ENCODE measurements at places on chromosomes 3 and 15.

DNA sequence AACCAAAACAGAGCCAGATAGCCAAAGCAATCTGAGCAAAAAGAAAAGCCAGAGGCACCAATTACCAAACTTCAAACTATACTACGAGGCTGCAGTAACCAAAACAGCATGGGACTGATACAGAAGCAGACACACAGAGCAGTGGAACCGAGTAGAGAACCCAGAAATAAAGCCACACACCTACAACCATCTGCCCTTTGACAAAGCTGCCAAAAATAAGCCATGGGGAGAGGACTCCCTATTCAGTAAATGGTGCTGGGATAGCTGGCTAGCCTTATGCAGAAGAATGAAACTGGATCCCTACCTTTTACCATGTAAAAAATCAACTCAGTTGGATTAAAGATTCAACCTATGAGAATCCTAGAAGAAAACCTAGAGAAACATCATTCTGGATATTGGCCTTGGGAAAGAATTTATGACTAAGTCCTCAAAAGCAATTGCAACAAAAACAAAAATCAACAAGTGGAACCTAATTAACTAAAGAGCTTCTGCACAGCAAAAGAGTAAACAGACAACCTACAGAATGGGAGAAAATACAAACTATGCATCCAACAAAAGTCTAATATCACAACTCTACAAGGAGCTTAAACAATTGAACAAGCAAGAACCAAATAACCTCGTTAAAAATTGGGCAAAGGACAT lies 95.1 kb downstream of the APBA2 start:
- no peak for DNase-seq

DNA sequence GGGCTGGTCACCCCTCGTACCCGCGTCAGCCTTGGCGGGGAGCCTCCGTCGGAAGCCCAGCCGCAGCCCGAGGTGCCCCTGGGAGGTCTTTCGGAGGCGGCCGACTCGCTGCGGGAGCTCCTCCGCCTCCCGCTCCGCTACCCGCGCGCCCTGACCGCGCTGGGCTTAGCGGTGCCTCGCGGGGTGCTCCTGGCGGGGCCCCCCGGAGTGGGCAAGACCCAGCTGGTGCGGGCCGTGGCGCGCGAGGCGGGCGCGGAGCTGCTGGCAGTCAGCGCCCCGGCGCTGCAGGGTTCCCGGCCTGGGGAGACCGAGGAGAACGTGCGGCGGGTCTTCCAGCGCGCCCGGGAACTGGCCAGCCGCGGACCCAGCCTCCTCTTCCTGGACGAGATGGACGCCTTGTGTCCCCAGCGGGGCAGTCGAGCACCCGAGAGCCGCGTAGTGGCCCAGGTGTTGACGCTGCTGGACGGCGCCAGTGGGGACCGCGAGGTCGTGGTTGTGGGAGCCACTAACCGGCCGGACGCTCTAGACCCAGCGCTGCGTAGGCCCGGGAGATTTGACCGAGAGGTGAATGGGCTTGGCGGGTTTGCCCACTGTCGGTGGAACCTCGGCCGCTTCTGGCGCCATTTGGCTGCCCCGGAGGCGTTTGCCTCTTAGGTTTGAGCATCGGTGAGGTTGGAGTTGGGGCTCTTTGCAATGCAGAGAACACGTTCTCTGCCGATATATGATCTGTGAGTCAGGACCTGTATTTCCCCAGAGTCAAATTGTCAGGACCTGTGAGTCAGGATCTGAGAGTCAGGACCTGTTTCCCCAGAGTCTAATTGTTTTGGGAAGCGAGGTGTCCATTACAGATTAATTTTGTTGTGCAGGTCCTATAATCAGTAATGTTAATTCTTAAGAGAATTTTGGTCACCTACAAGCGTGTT lies 24.9 kb upstream of the GATM start:
- peak; percentile 42 for DNase-seq

GRCh38 chr15:70704166-70704565 lies 59.2 kb downstream of the UACA start:
- DNase-seq: no peak

GRCh38 chr15:78291052-78291451 lies 8.4 kb downstream of the SKIC8 start:
- DNase-seq: no peak

- no peak for DNase-seq
Observed at GRCh38 chr3:55486101-55486856, 827 bp downstream of the WNT5A start.

GRCh38 chr15:101264011-101264410 lies 12.2 kb upstream of the CHSY1 start:
- no peak for DNase-seq

GRCh38 chr3:73030073-73030597 lies 31.3 kb upstream of the EBLN2 start:
- no peak for DNase-seq

- DNase-seq: no peak
Observed at GRCh38 chr3:137963463-137963862, 46.5 kb upstream of the CLDN18 start.

DNA sequence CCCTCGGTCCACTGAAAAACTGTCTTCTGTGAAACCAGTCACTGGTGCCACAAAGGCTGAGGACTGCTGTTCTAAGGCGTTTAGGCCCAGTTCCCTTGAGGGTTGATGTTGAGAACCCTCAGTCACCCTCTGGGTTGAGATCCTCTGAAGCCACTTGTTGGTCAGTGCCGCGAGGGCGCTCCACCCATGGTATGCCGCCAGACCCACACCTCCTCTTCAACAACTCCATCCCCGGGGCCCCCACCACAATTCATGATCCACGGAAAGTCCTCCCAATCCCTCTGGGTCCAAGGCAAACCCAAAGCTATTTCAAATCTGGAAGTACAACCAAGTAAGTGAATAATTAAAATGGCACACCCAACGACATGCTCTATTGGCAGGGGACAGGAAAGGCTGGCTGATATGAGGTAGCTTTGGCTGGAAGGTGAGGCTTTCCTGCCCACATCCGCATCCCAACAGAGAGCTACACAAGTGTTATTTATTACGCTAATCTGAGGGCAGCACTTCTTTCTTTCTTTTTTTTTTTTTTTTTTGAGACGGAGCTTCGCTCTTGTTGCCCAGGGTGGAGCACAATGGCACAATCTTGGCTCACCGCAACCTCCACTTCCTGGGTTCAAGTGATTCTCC lies 58.1 kb downstream of the XXYLT1 start:
- DNase-seq: no peak

DNA sequence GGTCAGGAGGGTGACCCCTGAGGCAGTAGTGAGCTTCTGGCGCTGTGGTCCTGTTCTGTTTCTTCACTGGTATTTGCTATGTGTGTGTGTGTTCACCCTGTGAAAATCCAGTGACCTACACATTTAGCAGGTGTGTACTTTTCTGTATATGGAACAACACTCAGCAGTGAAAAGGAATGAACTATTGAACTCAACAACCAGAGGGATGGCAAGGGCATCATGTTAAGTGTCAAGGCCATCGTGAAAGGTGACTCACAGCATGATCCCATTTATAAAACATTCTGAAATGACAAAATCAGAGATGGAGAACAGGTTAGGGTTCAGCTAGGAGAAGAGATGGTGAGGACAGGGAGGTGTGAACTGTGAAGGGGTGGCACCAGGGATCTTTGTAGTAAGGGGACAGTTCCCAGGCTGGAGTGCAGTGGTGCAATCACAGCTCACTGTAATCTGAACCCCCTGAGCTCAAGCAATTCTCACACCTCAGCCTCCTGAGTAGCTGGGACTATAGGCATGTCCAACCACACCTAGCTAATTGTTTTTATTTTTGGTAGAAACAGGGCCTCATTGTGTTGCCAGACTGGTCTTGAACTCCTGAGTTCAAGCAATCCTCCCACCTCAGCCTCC lies 10.0 kb upstream of the RAB43 start:
- no peak for DNase-seq

DNA sequence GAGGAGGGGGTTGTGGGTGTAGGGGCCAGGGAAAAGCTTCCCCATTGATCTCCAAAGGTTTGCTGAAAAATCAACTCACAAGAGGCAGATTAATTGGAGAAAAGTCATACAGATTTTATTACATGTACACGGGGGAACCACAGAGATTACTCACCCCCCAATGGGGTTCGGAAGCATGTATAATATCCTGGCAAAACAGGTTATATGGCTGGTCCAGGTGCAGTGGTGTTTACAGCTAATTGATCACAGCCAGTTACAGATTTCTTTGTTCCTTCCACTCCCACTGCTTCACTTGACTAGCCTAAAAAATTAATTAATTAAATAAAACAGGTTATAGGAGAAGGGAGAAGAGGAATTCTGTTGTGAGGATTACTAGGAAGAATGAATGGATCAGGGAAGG lies 22.4 kb downstream of the PRKCI start:
- no peak for DNase-seq

GRCh38 chr3:10644189-10644588 lies 138.8 kb upstream of the ATP2B2 start:
- no peak for DNase-seq

GRCh38 chr15:84813435-84813834 lies 3.7 kb upstream of the ALPK3 start:
- no peak for DNase-seq

- no peak for DNase-seq
Observed at GRCh38 chr3:7640787-7641186, 779.9 kb downstream of the GRM7 start.

DNA sequence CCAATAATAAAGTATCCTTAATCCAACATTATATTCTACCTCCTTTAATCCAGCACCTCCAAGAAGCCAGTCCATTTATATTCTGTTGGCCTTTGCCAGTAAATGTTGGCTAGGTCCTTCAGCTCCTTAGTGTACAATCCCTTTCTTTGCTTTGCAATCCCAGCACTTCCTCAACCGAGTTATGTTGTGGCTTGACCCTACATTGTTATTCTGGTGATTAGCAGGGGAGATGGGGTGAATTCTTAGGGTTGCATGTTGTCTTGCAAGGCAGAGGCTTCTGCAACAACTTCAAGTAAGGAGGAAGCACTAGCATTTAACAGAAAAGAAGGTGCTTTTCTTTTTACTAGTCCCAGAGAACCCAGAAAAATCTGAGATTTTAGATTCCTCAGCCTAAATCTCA lies 127.2 kb downstream of the CD47 start:
- DNase-seq: no peak

DNA sequence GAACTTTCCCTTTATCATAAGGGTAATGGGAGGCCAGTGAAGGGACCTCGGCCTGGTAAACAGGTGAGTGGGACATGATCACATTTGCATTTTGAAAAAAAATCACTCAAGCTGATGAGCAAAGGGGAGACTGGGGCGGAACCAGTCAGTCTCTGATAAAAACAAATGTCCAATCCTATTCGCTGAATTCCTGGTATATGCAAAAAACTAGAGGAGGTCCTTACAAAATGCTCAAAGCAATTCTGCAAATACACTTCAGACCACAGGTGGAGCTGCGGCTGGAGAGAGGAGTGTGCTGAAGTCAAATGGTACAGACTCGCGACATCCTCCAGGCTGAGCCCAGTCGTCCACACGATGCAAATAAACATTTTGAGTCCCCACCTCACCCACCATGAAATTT lies 166.7 kb downstream of the FOXP1 start:
- no peak for DNase-seq

GRCh38 chr15:36911322-36911944 lies 188.9 kb downstream of the MEIS2 start:
- DNase-seq: no peak

DNA sequence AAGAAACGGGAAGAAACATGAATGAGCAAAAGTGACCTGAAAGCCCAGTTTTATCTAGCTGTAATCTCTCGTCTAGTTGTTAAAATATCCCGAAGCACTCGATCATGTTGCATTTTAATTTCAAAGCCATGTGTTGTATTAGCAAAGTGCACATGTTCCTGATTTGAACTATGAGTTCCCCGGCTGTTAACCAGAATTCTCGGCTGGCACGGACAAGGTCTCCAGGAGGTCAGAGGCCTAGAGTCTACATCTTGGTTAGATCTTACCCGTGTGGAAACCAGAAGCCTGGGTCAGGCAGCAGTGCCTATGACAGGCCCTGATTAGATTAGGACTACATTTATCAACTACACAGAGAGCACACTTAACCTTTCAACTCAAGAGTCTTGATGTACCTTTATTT lies 195.8 kb downstream of the CDIN1 start:
- no peak for DNase-seq

GRCh38 chr15:96392380-96393208 lies 62.1 kb downstream of the NR2F2 start:
- no peak for DNase-seq

GRCh38 chr15:65089206-65089824 lies 12.8 kb downstream of the KBTBD13 start:
- DNase-seq: no peak

DNA sequence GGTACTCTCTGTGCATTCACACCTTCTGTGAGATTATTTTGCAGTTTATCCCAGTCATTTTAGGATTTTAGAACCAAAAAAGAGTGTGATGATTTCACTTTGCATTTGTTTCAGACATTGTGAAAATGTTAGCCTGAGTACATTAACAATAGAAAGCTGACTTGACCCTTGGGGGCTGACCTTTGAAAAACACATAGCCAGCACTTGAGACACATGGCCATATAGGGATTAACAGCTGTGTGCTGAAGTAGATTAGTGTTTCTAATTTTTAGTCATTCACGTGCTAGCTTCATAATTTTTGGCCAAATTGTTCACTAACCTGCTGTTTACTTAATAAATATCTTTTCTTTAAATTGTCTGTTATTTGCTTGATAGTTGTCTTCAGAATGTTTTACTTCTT lies 3.5 kb downstream of the FEM1B start:
- no peak for DNase-seq

DNA sequence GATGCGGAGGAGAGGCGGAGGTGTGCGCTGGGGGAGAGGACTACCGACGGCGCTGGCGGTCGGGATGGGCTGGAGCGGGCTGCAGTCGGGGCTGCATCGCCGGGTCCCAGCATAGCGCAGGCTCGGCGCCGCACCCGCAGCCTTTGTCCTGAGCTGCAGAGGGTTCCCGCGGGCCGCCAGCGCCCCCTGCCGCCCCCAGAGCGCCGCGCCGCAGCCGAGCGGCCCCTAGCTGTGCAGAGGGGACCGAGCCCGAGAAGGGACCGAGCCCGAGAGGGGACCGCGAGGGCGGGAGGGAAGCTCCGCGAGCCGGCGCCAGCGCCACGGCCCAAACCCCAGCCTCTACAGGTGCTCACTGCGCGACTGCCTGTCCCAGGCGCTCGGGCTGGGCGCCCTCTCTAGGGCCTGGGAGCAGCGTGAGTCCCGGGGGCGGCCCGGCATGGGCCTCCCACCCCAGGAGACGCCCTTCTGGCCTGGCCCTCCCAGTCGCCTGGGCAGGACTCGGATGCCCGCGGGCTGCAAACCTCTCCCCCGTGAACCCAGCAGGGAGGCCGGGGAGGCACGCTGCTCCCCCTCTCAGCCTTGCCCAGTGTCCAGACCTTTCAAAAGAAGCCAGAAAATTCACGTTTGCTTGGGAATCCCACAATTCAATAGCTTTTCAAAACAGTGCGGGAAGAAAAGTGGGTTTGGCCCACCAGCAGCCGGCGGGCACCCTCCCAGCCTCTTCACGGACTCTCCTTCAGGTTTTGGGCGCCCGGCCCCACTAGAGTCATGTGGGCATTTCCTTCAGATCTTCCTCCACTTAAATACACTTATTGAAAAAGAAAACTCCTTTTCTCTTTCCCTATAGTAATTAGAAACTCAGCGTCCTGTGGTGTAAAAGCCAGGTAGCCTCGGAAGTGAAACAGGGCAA lies 134.7 kb downstream of the TPRA1 start:
- peak; percentile 71 for DNase-seq

GRCh38 chr3:53489787-53490458 lies 4.5 kb upstream of the CACNA1D start:
- DNase-seq: no peak

Data from activated CD4-positive, alpha-beta T cell treated with anti-CD3 and anti-CD28 coated beads, Interleukin-2, amount 50 U/mL, for 16 hours (primary cell).